CD4-positive, alpha-beta T cell (primary cell): ENCODE measurements at places on chromosomes 7 and 10. TPM values are rescaled to one million over a fixed set of nuclear protein-coding genes. Genes with fewer than 3 reads are reported as not detected.

The PTN gene
- not detected for total RNA-seq

DNA sequence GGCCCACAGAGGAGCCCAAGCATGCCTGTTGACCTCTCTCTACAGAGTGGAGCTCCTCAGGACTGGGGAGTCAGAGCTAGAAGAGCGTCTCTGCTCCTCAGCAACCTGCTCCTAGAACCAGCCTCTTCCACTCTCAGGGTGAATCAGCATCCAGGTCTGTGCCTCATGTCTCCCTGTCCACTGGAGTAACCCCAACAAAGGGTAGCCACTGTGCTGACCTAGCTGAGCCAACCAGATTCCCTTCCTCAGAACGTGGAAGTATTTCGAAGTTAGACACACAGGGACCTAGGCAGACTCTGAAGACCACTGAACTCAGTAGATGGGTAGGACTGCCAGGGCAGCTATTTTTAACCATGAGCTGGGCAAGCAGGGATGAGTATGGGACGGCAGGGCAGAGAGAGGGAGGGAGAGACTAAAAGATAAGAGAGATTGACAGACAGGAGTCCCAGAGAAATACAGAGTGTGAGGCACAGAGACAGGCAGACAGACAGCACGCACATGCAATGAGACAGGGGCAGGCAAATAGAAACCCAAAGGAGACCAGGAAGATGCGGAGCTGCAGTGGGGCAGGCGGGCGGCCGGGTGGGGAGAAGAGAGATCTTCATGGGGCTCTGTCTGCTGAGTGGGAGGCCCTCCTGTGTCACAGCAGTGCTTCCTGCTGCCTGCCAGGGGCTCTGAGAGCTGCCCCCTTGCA, 56.7 kb downstream of the OSBPL3 start:
- no peak for DNase-seq

GRCh38 chr7:109842386-109842785, 1248.5 kb upstream of the LRRN3 start:
- no peak for DNase-seq

DNA sequence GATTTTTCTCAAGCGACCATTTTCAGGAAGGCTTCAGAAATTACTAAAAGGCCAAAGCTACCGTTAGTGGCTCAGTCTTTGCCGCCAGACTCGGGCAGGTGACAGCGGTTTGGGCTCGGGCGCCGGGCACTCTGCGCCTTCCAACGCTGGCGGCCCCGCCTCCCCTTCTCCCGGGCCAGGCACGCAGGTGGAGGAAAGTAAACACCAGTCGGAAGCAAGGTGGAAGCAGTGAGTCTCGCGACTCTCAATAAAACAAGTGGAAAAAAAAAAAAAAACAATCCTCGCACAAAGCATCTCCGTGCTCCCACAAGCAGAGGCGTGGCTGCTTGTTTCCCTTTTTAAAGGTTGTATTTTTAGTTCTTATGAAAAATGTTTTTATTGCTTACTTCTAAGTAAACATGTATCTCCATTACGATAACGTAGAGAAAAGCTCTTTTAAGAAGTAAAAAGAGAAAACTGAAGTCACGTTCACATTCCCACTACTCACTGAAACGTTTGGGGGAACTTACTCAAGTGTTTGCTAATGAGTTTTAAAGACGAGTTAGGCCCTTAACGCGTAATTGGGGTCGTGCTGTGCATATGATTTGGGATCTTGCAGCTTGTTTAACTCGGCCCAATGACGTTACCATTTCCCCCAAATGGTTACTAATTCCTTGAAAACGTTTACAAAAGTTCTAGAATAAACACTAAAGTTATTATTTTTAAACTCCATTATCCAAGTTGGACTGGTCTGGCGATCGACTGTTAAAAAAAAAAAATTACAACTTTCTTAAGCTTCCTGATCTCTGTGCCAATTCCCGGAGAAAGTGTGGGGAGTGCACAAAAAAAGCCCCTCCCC, 864 bp downstream of the CDCA7L start:
- peak; percentile 32 for DNase-seq

The HABP2 gene
- not detected for total RNA-seq

The SPDYE17 gene
- not detected for total RNA-seq

The GPR15LG gene
- total RNA-seq = not detected

The FGFR2 gene
- total RNA-seq = 0.14 TPM

GRCh38 chr10:129779126-129780111, 184.7 kb downstream of the EBF3 start:
- DNase-seq = no peak

The PTF1A gene
- total RNA-seq = not detected

The RADIL gene
- not detected for total RNA-seq

The CDK14 gene
- 0.45 TPM for total RNA-seq

DNA sequence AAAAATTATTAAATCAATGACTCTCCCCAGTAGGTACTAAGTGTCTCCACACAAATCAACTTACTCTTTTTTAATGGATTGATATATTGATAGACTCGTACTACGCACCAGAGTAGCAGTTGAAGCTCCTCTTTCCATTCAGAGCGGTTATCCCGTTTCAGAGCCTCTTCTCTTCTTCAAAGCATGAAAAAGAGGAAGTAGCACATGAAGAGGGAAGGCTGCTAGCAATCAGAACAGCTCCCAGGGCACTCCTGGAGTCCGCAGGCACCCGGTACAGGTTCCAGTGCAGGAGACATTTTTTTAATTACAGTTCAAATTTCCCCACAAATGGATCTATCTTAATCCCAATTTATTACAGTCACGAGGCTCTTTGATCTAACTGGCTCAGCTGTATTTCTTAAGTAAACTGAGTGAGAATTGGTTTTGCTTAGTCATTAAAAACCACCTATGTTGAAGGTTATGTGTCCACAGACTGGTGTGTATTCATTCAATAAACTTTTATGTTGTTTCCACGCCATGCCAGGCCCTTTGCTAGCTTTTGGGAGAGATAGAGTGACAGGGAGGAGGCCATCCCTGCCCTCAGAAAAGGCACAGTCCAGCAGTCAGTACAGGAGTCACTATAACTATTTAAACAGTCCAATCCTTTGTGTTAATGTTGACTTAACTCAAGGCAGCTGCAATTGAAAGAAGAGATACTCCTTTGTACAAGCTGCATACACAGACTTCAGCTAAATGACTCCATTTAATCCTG, 32.1 kb upstream of the CALN1 start:
- no peak for DNase-seq

DNA sequence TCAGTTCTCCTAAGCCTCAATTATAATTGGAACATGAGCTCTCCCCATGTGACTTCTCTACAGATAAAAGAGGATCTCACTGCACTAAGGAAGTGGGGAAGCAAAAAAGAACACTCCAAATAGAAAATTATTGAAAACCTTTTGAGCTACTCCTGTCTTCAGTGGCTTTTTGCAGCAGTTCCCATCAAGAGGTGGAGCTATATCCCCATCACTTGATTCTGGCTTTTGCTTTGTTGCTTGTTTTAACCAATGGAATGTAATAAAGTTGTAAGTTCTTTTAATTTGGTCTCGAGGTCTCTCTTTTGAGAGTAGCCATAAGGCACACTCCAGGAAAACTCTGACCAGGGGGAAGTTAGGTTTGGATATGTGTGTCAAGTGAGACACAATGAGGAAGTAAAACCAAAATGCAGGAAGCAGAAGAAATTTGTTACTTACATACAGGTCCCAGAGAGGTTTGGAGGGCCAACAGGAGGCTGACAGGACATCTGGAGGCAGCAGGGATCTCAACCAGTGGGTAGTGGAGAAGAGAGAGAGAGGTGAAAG, 569.4 kb downstream of the HTR7 start:
- no peak for DNase-seq

- no peak for DNase-seq
These were observed 35.1 kb upstream of the SLC26A3 start for GRCh38 chr7:107838024-107838601.

- no peak for DNase-seq
These were observed 209.6 kb upstream of the PLXNA4 start for GRCh38 chr7:132785870-132786269.

The SPDYE6 gene
- total RNA-seq = not detected

The PEX1 gene
- total RNA-seq = 20.7 TPM

The VKORC1L1 gene
- total RNA-seq = 1.9 TPM

GRCh38 chr7:99786726-99787335, 2.8 kb upstream of the CYP3A4 start:
- no peak for DNase-seq

The RTKN2 gene
- 3.7 TPM for total RNA-seq

GRCh38 chr10:75417522-75417927, 13.9 kb upstream of the LRMDA start:
- no peak for DNase-seq

The DBNL gene
- total RNA-seq = 90.6 TPM

The SAP25 gene
- total RNA-seq = 53.4 TPM

- DNase-seq = no peak
These were observed 804 bp downstream of the TMEM106B start for GRCh38 chr7:12211711-12212485.

The RP9 gene
- total RNA-seq = 17.6 TPM

The PRR15 gene
- total RNA-seq = not detected

GRCh38 chr7:47792521-47793121, 155.6 kb downstream of the PKD1L1 start:
- no peak for DNase-seq

GRCh38 chr10:100825325-100825875, 80.0 kb downstream of the PAX2 start:
- DNase-seq = no peak

GRCh38 chr7:81399471-81399870, 370.4 kb downstream of the HGF start:
- DNase-seq = no peak

The AMPH gene
- total RNA-seq = not detected

The CPA2 gene
- not detected for total RNA-seq

DNA sequence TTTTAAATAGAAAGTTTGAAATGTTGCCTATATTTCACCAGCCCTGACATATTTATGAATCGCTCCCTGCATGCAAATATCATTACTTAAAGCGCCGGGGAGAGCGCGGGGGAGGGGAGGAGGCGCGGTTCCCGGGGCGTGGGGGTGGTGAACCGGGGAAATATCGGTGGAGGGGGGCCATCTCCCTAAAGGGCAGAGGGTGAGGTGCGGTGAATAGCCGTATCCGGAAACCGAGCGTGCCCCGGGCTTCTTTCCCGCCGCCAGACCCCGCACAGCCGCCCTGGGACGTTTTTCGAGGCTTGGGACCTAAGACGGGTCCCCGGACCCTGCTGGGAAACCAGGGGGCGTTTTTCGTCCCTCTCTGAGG, 6.9 kb upstream of the ZNF503 start:
- no peak for DNase-seq

GRCh38 chr7:33904681-33905388, 504 bp upstream of the BMPER start:
- no peak for DNase-seq

GRCh38 chr10:132574783-132575319, 37.3 kb downstream of the INPP5A start:
- no peak for DNase-seq

The SLC39A12 gene
- not detected for total RNA-seq

GRCh38 chr10:48289501-48290238, 15.2 kb upstream of the FRMPD2 start:
- DNase-seq = peak; percentile 29

- DNase-seq = peak; percentile 23
These were observed 299.8 kb downstream of the HGF start for GRCh38 chr7:81469869-81470723.

The UCMA gene
- not detected for total RNA-seq

GRCh38 chr10:24958091-24958720, 5.8 kb upstream of the PRTFDC1 start:
- DNase-seq = no peak

DNA sequence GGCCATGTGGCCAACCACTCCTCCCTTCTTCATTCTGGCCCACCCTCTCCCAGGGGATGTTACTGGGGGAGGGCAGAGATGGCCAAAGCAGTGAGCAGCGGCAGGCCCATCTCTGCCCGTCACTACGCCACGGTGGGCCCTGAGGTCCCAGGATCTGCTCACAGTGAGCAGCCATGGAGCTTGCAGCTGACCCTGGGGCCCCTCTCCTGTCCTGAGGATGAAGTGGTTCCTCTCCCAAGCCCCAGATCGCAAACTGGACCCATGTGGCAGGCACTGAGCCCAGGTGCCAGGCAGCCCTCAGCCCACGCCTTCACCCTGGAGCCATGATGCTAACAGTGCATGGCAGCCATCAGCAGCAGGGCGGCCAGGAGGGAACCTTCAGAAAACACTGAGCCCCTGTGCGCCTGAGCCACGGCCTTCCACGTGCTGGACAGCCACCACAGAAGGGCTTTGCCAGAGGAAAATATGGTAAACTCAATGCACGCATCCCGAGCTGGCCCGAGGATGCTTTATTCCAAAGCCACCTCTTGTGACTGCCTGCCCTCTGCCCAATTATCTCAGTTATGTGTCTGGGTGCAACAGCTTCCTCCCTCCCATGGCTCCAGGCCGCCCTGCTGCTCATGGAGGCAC, 485.7 kb downstream of the PTPRN2 start:
- DNase-seq = no peak

The PIP gene
- total RNA-seq = not detected

- no peak for DNase-seq
These were observed 102.3 kb downstream of the CCDC7 start for GRCh38 chr10:32548208-32548607.

The TMEM236 gene
- total RNA-seq = 0.05 TPM

GRCh38 chr10:18456984-18457383, 194.4 kb downstream of the NSUN6 start:
- DNase-seq = no peak

The C10orf67 gene
- total RNA-seq = not detected

- DNase-seq = no peak
These were observed 119.0 kb upstream of the LANCL2 start for GRCh38 chr7:55246171-55246570.

- no peak for DNase-seq
These were observed 84.1 kb downstream of the MKI67 start for GRCh38 chr10:128042131-128042610.
